ENCODE measurements at places on chromosomes 7 and 10. TPM values are rescaled to one million over a fixed set of nuclear protein-coding genes. Genes with fewer than 3 reads are reported as not detected.

Gene DKK1
- 2.5 TPM for total RNA-seq

- no peaks in the 10 kb centered on the region for H3K36me3 ChIP-seq
- no peak overlapping the region for H3K4me3 ChIP-seq
- peaks cover 8% of the 10 kb centered on the region for H3K4me1 ChIP-seq
- peak overlapping the region; percentile 35 for H3K27ac ChIP-seq
Observed at GRCh38 chr10:34024693-34025425, 690.4 kb upstream of the NRP1 start.

DNA sequence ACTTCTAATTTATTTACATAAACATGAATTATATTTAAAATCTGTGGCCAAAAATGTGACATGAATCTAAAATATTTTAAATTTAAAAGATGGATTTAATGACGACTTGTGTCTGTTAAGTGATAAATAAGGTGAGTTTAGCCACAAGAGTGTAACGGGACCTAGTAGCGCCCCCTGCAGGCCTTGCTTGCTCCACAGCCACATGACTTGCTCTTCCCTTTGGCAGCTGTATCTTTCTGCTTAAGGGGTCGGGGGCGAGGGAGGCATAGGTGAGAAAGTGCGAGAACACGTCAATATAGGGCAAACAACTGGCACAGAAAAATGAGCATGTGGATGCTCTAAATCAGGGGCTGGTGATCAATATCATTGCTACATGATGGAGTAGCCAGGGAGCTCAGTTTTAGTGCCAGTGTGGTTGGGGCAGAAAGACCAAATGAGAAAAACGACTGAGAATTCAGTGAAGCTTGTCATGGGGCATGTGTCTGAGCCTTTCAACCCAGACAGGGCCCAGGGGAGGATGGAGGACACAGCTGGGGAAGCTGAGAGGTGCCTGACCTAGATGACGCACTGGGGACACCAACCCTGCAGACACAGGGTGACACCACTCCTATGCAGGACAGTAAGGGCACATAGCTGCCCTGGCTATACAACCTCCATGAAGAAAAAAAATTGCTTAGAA lies 49.8 kb downstream of the PAXIP1 start:
- peak; percentile 26 for DNase-seq
- peaks cover 35% of the 10 kb centered on the region for H3K36me3 ChIP-seq
- H3K27ac ChIP-seq = no peak overlapping the region
- no peak overlapping the region for H3K4me3 ChIP-seq
- H3K4me1 ChIP-seq = no peaks in the 10 kb centered on the region
- no peaks in the 10 kb centered on the region for H3K27me3 ChIP-seq

- no peaks in the 10 kb centered on the region for H3K4me1 ChIP-seq
- no peak overlapping the region for H3K27ac ChIP-seq
- no peaks in the 10 kb centered on the region for H3K27me3 ChIP-seq
- H3K36me3 ChIP-seq = peaks cover 23% of the 10 kb centered on the region
- DNase-seq = no peak
Observed at GRCh38 chr7:43689115-43689514, 40.2 kb downstream of the COA1 start.

DNA sequence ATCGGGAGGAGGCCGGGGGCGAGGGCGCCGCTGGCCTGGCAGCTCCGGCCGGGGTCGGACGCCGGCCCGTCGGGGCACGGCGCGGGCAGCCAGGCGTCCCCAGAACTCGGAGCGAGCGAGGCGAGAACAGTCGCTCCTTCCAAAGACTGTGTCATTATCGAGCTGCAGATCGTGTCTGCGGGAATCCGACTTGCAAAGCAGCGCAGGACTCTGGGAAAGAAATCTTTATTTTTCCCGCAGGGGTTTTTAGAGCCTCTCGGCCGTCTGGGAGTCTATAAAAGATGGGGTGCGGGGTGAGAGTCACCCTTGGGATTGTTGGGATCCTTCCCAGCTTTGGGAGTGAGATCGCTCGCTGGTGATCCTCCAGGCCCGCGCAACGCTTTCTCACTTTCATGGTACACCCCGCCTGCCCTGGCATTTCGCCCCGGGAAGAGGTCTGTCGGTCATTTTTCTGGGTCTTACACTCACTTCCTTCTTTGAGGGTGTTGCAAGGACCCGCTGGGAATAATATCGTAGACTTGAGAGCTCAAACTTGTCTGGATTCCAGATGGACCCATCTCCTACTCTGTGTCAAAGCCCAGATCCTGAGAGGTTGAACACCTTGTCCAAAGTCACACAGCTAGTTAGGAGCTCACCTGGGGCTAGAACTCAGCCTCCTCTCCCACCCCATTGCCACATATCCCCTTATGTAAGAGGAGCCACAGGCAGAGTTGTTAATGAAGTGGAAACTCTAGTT lies 1.0 kb downstream of the UBTD1 start:
- H3K4me1 ChIP-seq = peaks cover 34% of the 10 kb centered on the region
- no peak for DNase-seq
- peak overlapping the region; percentile 74 for H3K4me3 ChIP-seq
- peak overlapping the region; percentile 51 for H3K27ac ChIP-seq
- H3K27me3 ChIP-seq = peaks cover 23% of the 10 kb centered on the region

DNA sequence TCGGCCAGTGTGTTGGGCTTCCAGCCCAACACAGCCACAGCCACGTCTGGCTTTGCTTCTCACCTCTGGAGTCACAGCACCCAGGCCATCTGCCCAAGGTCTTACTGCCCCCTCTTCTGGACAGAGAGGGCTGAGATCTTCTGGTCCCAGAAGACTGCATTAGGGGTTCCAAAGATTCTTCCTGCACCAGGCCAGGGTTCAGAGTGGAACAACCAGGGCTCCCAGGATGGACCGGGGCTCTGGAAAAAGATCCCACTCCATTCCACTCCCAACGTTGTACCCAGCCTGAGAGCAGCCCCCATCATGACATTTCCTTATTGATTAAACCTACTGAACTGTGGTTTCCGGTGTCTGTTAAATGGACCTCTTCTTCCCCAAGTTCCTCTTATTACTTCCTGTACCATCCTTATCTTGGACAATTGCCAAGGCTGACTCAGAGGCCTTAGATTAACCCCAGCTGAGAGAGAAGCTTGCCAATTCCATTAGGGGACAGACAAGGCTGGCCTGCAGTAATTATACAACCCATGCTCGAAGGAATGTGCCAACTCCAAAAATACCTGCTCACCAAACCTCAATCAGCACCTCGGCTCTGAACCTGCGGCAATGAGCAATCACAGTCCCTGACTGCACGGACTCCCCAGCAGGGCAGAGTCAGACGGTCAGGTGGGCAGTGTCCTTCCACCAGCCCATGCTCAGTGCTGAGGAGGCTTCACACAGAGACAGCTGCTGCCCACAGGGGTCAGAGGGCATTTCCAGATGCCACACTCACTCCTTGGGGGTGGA lies 47.9 kb upstream of the NPFFR1 start:
- no peaks in the 10 kb centered on the region for H3K27me3 ChIP-seq
- no peak overlapping the region for H3K4me3 ChIP-seq
- H3K4me1 ChIP-seq = no peaks in the 10 kb centered on the region
- peaks cover 5% of the 10 kb centered on the region for H3K36me3 ChIP-seq
- no peak for DNase-seq

DNA sequence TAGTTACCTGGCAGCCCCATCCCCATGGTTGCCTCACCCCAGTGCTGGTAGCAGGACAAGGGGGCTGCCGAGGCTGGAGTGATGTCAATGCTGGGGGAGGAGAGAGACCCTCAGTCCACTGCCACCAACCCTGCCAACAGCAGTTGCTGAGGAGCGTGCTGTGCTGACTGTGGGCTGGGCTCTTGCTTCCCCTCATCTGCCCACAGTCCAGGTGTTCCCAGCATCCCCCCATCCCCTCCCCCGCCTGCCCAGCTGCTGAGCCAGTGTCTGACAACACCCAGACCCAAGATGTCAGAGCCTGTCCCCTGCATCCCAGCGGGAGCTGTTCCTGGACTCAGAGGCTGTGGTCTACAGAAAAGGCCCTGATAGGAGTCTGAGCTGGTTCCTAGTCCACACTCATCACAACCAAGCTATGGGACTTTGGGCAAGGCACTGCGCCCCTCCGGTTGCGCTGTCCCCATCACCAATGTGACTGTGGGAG lies 14.6 kb upstream of the PSAP start:
- no peak for DNase-seq
- H3K27me3 ChIP-seq = no peaks in the 10 kb centered on the region
- peaks cover 8% of the 10 kb centered on the region for H3K4me1 ChIP-seq
- H3K4me3 ChIP-seq = no peak overlapping the region
- no peaks in the 10 kb centered on the region for H3K36me3 ChIP-seq
- no peak overlapping the region for H3K27ac ChIP-seq

Gene PTPRN2
- total RNA-seq = 9.4 TPM
